ENCODE measurements at places on chromosomes 3 and 15.

GRCh38 chr3:44019736-44020135, 221.9 kb upstream of the TOPAZ1 start:
- no peak for DNase-seq

DNA sequence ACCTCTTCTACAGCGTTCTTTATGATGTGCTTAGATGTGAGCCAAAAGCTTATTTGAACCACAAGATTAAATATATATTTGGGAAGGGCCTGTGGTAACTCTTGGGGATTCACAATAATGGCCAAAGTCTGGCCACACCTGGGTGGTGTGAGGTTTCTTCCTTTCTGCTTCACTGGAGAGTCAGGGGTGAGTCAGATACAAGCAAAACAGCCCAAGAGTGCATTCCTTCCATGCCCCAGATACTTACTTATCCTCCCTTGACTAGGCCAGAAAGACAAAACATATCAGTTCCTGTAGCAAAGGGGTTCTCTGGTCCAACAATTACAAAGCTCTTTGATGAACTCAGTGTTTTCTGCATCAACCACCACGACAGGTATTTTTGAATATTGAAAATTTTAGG, 941 bp downstream of the ZBED2 start:
- DNase-seq, result no peak

GRCh38 chr3:129162729-129163579, 2.1 kb upstream of the ISY1 start:
- DNase-seq, result peak; percentile 54

- no peak for DNase-seq
Observed at GRCh38 chr3:183594636-183595035, 39.1 kb upstream of the KLHL6 start.

- no peak for DNase-seq
Observed at GRCh38 chr3:123138839-123139444, 62.8 kb upstream of the SEC22A start.

DNA sequence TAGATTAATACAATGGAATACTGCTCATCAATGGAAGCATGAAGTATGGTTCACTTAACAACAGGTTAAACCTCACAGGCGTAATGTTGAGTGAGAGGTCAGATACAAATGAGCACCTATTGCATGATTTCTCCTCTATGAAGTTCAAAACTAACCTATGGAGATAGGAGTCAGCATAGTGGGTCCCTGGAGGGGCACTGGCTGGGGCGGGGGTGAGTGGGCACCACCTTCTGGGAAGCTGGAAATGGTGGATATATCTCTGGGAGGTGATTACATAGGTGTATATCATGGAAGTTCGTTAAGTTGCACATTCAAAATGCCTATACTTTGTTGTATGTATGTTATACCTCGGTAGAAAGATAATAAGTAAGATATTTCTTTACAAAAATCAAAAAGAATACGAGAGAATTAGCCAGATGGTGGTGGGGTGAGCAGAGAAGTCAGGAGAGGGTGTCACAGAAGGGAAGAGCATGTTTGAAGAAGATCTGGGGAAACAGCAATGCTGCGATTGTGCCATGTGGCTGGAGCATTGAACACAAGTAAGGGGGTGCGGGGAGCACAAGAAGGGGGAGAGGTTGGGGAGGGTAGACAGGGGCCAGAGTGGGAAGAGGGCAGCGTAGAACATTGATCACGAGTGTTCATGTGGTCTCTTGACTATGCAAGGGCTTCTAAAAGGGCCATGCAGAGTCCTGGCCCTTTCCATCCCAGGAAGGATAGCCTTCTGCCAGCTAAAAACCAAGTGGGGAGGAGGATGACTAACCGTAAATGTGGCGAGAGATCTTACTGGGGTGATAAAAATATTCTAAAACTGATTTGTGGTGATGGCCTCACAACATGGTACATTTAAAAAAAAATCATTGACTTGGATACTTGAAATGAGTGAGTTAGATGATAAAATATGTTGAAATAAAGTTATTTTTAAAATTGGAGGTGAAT, 30.2 kb downstream of the ITGA11 start:
- no peak for DNase-seq

GRCh38 chr3:72426618-72427397, 421.4 kb downstream of the SHQ1 start:
- DNase-seq, result peak; percentile 23

- peak; percentile 43 for DNase-seq
Observed at GRCh38 chr3:187737368-187738070, 7.7 kb downstream of the BCL6 start.

DNA sequence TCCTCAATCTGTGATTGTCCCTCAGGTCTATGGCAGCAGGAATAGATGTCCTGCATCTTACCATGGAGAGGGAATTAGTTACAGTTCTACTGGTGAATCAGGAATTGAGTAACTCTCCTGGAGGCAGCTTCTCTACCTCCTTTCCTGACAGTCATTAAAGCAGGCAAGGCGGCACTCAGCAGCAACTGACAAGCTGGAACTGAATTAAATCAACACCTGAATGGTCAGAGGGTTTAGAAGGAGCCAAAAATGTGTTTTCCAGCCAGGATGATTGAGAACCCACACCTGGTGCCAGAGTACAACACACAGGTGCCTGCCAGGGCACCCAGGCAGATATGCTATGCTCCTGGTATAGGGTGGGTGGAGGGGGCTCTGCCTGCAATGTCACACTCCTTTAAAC, 43.1 kb upstream of the TIPARP start:
- DNase-seq, result no peak

DNA sequence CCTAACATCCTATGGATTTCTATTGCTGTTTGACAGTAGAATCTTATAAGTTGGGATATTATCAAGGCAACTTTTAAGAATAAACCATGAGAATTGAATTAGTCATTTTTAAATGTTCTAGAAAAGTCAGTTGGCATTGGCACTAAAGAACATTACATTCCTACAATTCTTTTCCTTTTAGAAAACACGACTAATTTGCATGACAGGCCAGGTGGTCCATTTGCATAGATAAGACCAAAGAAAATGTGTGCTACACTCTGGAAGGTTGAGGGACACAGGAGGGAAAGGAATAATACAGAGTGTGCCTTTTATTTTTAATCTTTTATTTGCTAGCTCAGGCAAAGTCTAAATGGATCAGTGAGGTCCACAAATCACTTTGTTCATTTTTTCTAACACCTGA, 962.3 kb downstream of the EPHA3 start:
- no peak for DNase-seq

DNA sequence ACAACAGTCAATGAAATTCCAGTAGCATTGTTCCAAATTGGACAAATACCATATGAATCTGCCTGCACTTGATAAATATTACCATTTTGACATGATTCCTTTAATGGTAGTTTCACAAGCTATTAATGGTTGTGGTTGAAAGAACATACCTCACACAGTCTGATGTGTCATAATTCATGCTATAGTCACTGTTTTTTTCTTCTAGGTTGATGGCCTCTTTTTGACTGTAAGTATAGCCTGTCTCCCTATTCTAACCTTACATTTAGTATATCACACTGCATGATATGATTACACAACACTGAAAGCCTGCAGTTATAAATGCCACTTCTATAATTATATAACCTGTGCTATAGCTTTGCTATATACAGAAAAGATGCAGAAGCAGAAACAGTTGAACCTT, 834.1 kb downstream of the NSUN3 start:
- no peak for DNase-seq

DNA sequence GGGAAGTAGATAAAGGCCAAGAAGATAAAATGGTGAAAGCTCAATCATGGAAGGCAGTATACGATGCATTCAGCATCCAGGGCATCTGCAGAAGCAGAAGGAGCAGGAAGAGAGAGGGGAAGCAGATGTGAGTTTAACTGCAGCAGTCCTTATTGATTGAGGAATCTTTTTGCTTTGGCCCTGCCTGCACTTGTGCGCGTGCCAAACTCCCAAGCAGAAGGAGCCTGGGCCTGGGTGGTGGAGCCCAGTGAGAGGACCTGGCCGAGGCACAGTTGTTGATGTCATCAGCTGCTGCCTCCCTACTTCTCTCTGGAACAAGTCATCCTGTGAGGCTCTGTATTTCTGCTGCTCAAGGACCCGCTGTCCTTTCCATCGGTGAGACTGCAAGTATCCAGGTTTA, 65.5 kb upstream of the ROPN1 start:
- DNase-seq, result no peak

DNA sequence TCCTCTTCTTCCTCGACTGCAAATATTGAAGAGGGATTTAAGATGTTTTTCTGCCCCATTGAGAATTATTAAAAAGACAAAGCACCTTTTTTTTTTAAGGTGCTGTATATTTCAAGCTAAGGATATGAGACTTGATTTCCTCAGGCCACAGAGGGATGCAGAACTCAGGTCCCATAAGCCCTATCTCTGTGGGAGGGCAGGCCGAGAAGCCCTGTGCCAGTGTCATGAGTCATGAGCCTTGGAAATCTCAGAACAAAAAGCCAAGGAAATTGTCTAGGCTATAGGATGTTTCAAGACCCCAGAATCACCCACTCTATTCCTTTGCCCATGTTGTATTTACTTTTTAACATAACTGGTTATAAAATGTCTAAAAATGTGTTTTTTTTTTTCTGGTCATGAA, 7.3 kb downstream of the ESYT3 start:
- DNase-seq, result no peak

DNA sequence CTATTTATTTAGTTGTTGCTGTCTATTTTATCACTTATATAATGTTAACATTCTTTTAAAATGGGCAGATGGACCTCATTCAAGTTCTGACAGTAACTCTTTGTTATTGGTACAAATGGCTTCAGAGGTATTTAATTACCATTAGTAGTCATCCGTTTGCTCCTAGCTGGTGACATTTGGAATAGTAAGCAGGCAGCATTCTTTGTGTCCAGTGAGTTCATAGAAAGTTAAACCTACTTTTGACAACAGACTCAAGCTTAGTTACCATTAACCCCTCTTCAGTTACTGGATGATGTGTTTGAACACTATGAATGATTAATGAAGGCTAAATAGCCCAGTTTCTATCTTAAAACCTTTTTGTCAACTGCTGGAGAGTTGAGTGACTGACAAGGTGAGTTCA, 500.7 kb upstream of the ATP11B start:
- no peak for DNase-seq

- DNase-seq, result peak; percentile 83
Observed at GRCh38 chr3:149299938-149300801, 33.3 kb downstream of the TM4SF18 start.

- DNase-seq, result no peak
Observed at GRCh38 chr3:101453961-101454360, 59.1 kb downstream of the SENP7 start.

DNA sequence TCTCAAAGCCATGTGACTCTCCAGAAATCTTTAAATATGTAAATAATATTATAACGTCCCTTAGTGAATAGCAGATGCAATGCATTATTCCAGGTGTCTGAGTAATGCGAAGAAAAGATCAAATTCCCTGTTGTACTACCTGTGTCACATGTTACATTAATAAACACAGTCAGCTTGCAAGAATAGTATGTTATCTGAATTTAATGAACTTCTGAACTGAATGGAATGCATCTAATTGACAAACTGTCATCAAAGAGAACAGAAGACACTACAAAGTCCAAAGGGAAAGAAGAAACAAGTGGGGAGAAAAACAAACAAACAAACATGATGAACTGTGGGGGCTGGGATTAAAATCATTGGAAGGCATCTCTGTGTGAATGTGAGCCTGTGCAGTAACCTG, 508.8 kb downstream of the LPP start:
- DNase-seq, result no peak

DNA sequence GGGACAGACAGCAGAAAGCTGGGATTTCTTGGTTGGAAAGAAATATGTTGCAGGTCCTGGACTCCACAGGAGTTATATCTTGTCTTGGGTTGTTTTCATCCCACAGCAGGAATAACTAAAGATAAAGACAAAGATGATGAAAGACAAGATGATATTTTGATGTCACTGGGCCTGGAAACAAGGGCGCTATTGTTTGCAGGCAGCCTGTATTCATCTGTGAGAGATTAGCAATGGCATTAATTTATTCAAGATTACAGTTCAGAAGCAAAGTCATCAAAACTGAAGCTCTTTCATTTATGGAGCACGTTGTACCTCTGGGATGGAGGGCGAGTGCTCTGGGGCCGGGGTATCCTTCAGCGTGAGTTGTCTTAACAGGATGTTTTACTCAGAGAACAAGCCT, 213.8 kb downstream of the LRTM1 start:
- DNase-seq, result no peak

GRCh38 chr15:73325191-73325861, 43.4 kb downstream of the HCN4 start:
- peak; percentile 17 for DNase-seq

DNA sequence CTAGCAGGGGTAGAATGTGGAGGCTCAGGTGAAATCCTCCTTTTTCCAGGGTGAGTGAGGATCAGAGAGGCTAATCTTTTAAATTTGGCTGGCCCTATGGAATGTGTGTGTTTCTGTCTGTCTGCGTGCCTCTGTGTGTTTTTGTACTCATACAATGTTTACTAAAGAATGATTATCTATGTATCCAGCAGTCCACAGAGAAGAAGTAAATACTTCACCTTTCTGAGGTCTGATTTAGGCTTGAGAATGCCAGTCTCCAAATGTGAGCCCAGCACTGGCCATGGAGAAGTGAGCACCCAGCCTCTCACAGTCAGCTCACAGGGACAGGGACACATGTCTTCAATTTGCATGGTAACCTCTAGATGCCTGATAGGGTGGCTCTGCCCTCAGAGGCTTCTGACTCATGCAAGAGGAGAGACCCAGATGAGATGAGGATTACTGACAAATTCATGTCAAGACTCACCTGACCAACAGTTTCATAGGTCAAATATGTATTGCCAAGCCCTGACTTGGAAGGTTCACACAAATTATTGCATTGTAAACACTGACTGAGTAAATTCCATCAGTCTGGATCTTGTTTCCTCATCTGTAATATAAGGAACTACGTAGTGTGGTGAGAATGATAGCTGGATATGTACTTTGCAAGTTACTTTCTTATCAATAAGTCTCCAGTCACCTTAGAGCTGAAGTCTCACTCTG, 31.0 kb downstream of the ENTPD3 start:
- DNase-seq, result peak; percentile 54

GRCh38 chr15:24017470-24017869, 330.4 kb upstream of the NDN start:
- DNase-seq, result no peak

- no peak for DNase-seq
Observed at GRCh38 chr3:46670891-46671427, 22.5 kb downstream of the ALS2CL start.

- DNase-seq, result peak; percentile 74
Observed at GRCh38 chr3:146156666-146157314, 4.2 kb downstream of the PLOD2 start.

DNA sequence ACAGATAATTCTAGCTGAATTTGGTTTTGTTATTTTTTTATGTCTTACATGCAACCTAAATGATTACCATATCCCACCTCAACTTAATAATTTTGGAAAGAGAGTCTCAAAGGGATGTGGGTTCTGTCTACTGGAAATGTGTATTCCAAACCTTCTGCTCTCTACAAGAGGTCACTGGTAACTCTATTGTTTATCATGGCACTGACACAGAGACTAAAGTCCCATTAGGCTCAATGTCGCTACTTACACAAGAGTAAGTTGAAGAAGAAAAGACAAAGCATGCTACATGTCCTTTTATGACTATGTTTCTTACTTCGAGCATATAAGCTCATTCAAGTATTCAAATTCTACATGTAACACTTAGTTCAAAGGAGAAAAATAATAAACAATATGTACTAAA, 460.3 kb upstream of the EPHA6 start:
- DNase-seq, result no peak
